ENCODE measurements at places on chromosomes 4 and X.

DNA sequence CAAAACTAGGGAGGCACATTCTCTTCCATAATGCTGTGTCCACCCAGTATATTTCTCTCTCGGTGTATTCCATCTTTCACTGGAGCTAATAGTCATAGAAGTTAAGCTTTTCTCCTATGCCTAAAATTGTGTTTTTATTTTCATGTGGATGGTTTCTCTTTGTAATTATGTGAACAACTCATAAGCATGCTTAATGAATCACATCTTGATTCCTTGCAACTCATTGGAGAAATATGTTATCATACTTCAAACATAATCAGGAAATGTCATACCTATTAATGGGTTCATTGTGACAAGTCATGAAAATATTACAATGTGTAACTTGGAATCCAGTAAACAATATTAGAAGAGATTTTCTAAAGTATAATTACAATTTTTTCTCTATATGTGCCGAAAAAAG, 186.3 kb downstream of the SLC7A11 start:
- no peak for DNase-seq

DNA sequence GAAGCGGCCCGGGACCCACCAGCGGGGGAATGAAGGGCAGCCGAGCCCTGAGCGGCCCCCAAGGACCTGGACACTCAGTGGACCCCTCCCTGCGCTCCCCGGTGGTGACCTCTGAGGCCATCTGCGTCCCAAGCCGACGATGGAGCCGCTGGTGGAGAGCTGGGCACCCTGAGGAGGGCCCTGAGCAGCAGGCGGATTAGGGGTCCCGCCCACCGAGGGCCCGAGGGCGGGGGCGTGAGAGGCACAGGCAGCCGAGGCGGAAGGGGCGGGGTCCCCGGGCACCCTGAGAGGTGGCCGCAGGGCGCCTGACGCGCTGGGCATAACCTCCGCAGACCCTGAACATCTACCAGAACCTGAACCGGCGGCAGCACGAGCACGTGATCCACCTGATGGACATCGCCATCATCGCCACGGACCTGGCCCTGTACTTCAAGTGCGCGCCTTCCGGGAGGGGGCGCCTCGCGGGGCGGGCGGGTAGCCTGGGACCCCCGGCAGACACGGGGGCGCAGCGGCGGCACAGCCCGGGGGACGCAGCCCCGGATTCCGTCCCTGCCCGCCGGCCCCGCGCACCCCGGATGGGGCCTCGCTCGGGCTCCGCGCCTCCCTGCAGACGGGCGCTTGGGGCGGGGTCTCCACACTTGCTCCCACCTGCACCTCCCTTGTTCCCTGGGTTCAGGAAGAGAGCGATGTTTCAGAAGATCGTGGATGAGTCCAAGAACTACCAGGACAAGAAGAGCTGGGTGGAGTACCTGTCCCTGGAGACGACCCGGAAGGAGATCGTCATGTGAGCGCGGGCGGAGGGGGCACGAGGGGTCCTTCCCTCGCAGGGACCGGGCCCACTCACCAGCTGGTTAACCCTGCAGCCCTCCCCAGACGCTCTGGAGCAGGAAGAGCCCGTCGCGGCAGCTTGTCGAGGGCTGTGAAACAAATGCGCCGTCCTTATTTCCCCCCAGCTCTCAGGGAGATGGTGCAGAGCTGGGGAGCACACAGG, 10.3 kb downstream of the ATP5ME start:
- DNase-seq = peak; percentile 80

DNA sequence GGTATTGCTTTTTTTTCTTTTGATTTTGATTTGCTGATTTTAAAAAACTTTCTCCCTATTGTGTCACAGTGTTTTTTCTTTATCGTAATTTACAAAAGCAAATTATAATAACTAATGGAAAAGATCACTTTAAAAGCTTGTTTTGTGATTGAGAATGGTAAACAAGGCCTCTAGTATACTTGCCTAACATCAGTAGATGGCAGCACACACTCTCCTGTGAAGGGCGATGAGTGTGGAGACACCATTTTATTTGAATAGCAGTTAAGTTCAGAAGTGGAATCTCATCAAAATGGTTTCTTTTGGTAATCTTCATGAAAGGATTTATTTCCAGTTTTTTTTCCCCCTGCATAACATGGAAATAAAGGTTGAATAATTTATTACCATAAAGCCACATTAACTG, 72.3 kb downstream of the PAK3 start:
- no peak for DNase-seq

- DNase-seq = no peak
These were observed 4.2 kb upstream of the AKAP17A start for GRCh38 chrX:1587161-1587560.

DNA sequence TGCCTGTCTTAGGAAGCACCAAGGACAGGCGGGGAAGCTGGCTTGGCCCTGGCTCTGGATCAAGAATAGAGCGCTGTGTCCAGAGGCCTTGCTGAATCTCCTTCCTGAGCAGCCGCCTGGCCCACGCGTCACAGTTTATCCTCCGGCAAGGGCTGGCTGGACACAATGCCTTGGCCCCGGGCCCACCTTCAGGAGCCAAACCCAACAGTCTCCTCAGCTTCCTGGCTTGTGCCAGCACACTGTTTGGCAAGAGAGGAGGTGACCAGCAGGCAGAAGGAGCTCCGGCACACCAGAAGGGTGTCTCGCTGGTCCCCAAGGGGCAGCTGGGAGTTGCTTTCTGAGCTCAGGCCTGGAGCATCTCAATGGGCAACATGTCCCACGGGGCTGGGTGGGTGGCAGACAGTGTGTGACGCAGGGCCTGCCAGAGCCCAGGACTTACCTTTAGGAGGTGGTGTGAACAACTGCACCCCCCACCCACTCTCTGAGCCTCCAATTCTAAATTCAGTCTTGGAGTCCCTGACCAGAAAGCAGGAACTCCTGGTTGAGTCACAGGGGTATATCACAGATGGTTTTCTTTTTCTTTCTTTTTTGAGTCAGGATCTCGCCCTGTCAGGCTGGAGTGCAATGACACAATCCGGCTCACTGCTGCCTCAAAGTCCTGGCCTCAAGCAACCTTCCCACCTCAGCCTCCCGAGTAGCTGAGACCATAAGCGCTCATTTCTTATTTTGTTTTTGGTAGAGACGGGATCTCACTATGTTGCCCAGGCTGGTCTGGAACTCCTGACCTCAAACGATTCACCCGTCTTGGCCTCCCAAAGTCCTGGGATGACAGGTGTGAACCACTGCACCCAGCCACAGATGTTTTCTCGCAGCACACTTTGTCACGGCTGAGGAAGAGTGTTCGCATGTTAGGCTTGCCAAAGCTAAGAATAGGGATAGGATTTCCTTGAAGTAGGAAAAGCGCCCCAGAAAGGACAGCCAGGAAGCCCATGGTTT, 361.2 kb downstream of the BCOR start:
- DNase-seq = no peak

GRCh38 chr4:1464581-1465171, 58.4 kb upstream of the NKX1-1 start:
- DNase-seq = no peak

DNA sequence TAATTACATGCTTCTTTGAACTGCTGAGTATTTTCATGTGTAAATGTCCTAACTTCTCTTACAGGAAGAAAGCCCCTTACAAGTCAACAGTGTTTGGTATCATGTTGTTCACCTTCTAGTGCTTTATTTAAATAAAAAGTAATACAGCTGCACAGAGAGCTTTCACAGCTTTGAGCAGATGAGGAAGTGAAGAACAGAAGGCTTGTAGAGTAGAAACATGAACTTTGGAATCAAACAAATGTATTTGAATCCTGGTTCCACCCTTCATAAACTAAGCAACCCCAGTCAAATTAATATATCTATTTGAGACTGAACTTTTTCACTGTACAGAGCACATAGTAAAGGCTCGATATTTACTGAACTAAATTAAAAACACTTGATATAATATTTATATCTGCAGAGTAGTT, 120.5 kb downstream of the CAMK2D start:
- no peak for DNase-seq

- DNase-seq = no peak
These were observed 18.9 kb downstream of the SMC1A start for GRCh38 chrX:53403535-53403934.

GRCh38 chr4:106497271-106497670, 128.7 kb upstream of the GIMD1 start:
- no peak for DNase-seq

DNA sequence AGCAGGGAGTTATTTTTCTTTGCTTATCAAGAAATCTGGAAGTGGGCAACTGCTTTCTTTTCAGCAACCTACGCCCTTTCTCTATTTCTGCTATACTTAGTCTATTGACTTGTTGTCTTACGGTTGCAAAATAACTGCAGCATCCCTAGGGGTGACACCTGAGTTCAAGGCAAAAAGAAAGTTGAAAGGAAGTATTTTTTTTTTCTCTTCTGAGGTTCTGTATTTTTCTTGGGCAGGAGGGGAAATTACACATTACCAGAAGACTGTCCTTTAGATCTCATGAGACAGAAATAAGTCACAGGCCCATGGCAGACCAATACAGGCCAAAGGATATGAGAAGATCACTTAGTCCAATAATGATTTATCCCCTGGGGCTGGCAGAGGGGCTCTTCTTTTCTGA, 204.7 kb upstream of the CASK start:
- no peak for DNase-seq
